ENCODE measurements at places on chromosomes 5 and 9.

DNA sequence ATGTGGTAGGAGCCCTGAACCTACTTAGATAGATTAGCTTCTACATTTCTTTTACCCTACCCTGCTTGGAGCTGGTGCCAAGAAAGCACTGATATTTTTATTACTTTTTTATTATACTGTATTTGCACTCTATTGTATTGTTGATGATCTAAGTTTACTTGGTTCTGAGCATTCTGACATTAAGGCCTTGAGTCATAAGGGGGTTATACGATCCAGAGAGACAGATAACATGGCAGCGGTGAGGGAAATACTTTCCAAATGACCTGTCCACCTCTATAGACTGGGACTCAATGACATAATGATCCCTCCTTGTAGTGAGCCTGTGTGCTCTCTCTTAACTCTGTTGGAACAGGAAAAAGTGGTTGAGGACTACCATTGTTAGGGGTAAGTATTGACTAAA is 176.3 kb downstream of the MAN2A1 start:
- DNase-seq = no peak

DNA sequence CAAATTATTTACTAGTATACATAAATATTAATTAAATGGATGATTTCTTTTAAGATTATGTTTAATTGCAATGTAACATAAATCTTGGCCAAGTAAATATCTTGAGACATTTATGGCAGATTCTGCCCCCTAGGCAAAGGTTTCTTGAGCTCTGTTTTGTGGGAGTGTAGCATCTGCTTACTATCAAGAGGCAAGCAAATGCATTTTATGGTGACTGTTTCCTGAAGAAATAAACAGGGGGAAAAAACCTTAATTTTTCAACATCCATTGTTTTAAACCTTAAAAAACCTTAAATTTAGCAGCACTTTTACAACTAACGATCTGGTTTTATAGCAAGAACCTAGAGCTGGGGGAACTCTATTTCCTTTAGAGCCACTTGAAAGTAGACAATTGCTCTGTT is 25.7 kb upstream of the FREM1 start:
- DNase-seq = peak; percentile 20

GRCh38 chr5:40172721-40173120 is 507.0 kb upstream of the PTGER4 start:
- DNase-seq = no peak

DNA sequence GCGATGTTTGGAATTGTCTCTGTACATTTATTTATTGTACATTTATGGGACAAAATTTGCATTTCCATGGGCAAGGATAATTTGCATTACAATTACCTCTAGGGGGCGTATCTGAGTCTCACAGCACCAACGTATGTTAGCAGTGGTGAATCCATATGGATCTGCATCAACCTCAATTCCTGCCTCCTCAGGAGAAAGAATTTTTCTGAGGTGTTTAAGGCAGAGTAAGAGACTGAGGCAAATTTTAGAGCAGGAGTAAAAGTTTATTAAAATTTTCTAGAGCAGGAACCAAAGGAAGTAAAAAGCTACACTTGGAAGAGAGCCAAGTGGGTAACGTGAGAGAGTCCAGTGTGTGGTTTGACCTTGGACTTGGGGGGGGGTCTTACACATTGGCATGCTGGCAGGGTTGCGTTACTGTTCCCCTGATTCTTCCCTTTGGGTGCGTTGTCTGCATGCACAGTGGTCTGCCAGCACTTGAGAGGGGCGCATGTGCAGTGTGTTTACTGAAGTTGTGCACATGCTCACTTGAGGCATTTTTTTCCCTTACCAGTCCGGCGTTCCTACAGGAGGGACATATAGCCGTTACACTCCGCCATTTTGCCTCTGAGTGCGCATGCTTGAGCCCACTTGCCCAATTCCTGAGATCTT is 21.0 kb upstream of the RAB14 start:
- DNase-seq = peak; percentile 16

DNA sequence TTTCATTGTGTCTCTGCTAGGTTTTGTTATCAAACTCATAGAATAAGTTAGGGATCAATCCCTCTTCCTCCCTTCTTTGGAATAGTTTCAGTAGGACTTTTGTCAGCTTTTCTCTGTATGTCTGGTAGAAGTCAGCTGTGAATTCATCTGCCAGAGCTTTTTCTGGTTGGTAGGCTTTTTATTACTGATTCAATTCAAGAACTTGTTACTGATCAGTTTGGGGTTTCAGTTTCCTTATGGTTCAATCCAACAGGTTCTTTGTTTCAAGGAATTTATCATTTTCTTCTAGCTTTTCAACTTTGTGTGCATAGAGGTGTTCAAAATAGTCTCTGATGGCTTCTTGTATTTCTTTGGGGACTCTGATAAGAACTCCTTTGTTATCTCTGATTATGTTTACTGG is 221.7 kb downstream of the FGF10 start:
- no peak for DNase-seq

- no peak for DNase-seq
Measured at GRCh38 chr5:127650649-127651048, 1.8 kb downstream of the CTXN3 start.

DNA sequence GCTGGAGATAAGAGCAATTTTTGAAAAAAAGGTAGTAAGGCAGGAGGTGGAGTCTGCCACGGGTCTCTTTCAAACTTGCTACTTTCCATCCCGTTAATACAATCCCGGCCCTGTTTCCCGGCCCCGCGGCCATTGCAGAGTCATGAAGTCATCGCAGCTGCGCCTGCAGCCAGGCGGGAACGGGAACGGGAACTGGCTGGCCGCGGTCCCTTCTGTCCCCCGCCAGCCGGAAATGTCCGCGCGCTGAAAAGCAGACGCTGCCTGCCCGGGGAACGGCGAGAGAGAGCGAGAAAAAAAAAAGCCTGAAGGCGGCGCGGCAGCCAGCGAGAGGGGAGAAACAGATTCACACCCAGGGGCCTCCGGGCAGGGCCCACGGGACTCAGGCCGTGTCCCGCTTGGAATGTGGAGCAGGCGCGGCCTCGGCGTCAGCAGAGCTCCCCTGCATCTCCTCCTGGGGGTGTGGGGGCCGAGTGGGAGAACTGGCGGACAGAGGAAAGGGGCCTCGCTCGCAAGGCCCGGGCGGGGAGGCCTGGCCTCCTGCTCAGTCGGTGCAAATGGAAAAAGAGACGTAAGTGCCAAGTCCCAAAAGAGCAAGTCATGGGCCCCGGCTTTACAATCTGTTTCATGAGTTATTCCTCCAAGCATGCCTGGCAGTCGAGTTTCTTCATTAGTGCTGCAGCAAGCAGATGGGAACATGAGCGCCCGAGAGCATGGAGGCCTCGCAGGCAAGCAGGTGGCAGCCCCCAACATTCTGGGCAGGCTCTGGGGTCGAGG is 201.2 kb upstream of the GAS1 start:
- DNase-seq = no peak

DNA sequence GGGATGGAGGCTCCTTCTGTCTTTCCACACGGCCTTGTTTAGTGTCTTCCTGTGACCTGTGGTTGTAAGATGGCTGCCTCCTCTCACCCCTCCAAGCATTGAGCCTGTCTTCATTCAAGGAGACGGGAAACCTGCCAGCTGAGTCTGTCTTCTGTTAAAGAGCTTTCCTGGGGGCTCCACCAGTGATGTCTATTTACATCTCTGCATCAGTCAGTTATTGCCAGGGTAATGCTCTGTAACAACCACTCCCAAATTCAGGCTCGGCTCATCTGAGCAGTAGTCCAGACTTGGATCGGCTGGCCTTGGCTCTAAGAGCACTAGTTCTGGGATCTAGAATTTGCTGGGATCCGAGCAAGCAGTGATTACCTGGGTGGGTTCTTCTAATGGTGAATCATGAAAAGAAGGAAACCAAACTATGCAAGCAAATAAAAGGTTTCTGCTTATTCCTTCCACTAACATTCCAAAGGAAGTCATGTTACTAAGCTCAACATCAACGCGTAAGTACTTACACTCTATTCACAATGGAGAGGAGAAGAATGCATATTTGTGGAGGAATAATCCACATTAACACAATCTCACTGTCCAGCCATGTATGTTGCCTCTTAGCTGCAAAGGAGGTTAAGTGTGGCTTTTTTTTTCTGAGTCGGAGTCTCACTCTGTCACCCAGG is 61.7 kb downstream of the GALNT12 start:
- DNase-seq = no peak

DNA sequence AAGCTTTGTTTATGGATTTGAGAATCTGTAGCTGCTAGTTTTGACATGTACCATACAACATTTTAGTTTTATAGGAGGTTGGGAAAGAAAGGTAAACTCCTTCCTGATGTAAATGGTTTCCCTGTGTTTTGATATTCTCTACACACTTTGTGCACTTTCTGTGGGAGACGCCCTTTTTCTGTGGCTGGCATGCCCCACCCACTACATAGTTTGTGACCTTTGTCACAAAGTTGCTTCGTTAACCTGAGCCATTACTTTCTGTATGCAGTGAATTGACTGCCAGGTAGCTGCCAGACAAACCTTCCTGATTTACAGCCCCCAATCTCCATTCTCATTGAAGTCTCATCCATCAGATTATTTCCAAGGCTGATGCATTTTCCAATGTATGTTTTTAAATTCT is 90.6 kb downstream of the NLN start:
- DNase-seq = no peak

DNA sequence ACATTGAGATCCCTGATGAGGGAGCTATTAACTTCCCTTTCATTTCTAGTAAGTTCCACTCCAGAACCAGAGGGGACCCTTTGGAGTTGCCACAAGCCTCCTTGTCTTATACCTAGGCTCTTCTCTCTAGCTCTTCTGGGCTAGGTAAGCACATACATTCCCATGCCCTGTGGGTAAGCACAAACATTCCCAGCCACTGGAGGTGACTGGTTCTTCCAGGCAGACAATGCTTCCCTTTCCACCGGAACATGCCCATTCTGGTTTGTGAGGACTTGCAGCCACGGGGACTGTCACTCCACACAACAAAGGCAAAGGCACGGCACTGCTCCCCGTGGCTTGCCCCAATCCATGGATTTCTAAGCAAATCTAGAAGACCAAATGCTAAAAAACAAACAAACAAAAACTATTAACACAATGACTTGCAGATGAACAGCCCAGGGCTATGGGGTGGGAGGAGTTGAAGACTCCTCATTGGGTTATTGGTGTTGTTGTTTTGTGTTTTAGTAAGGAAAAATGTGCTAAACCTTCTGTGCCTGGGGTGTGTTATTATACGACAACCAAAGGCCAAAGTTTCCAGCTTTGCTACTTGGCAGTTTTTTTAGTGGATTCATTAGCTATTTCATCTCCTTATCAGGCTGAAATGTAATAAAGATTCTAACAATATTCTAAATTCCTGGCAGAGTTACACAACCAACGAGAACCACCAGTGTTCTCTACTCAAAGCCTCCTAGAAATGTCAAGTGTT is 276.2 kb downstream of the SYK start:
- no peak for DNase-seq

DNA sequence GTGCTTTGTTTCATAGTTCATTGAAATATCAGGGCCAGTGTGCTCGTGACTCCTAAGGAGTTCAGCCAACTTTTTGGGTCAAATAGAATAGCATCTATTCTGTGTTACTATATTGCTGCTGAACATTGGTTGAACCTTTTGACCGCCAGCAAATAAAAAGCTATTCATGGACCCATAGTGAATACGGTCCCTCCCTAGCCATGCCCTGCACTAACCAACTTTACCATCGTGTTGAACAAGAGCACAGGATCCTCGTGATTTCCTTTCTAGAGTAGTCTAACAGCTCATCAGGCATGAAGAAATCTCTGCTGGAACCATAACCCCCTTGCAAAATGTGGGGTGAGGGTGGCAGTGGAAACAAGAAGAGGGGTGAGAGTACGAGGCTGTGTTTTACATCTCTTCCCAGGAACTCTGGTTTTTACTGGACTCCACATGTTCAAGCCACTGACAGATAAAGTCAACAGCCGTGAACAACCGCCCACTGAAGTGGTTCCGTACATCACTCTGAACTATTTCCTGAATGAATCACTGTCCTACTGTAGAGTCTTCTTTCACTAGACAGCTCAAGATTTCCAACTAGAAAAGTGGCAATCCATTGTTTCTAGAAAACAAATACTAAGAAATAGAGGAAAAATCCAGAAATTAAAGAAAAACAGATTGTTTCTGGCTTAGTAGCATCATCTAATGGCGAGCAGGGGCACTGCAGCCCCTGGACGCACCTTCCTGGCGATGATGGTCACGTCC is 70.1 kb upstream of the SPATA31E1 start:
- DNase-seq = no peak

GRCh38 chr9:101465326-101465915 is 29.8 kb upstream of the ALDOB start:
- peak; percentile 12 for DNase-seq

GRCh38 chr9:86445671-86446070 is 91.5 kb upstream of the TUT7 start:
- no peak for DNase-seq

DNA sequence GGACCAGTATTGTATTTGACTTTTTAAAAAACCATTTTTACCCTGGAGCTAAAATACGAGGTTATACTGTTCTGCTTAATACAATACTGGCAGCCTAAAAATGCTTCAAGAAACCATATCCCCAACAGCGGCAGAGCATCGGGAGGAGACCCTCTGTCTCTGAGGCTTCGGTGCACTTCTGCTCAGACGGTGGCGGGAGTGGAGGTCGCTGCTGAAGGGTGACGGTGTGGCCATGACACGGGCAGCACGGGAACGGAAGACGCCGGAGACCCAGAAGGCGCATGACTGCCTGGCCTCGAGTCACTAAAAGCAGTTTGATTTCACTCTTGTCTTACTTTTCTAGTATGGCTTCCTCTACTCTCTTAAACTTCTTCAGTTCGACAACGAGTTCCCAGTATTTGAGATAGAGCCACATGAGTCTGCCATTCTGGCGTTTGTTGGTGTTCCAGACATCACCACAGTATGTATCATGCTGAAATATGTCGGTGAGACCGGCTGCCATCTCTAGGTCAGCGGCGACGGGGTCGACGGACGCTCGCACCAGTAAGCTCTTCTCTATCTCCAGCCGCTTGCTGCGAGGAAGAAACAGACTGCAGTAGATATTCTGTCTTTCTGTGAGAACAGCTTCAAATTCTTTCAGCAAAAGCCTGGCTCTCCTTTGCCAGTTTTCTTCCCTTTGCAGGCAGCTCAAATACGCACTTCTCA is 12.8 kb downstream of the CCDC127 start:
- DNase-seq = no peak

- no peak for DNase-seq
Measured at GRCh38 chr5:133155326-133155969, 103.6 kb downstream of the HSPA4 start.

DNA sequence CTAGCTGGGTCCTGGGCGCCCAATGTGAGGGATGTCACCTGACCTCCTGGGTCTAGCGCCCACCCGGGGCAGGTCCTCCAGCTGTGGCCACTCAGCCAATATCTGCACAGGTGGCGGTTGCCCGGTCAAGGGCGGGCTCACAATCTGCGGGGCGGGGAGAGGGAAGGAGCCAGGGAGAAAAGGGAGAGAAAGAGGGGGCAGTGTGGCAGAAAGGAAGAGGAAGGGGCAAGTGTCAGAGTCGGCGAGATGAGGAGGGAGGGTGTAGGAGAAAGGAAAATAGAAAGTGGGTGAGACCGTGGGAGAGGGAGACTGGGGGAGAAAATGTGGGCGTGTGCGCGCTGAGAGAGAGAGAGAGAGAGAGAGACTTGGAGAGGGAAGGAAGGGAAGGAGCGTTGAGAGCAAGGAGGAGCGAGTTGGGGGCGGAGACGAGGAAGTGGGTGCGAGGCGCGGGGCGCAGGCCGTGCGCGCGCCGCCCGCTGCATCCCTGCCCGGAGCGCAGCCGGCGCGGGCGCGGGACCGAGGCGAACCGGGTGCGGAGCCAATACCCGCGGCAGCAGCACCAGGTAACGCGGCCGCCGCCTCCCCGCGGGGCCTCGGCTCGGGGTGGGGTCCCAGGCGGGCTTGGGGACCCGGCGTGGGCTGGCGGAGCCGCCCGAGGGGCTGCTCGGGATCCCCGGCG is at the start of gene HRH2:
HRH2 (plus strand) TSS at position 479 of the 679 bp plus-strand sequence. CDS start 25,163 bp downstream, outside the sequence.
- DNase-seq = peak; percentile 1
